T follicular helper cell (primary cell): ENCODE measurements at places on chromosomes 2 and 18.
A peak's percentile ranks its signal among the peaks of the same experiment; 100 is the strongest.

GRCh38 chr2:84946204-84947009 is 24.6 kb upstream of the KCMF1 start:
- peak; percentile 24 for DNase-seq

DNA sequence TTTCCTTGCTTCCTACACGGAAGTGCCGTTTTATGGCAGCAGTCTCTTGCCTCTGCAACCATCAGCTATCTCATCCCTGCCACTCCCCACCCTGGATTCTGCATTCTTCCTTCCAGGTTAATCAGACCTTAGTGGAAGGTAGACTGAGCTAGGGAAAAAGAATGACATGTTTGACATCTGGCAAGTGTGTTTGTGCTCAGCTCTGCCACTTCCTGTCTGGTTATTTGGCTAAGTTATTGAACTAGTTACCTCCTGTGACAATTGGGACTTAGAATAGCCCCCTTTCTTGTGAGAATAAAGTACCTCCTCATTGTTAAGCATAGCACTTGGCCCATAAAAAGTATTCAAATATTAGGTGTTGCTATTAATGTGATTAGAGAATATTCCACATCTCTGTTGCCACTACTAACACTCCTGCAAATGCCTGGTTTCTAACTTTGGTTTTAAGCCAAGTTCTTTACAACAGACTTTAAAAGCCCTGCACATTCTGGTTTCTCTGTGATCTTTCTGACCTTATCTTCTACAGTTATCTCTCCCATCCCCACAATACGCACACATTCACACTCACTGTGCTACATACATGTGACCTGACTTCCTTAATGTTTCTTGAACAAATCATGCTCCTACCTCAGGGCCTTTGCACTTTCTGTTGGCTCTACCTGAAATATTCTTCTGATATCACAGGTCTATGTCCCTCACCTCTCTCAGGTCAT is 10.8 kb upstream of the MAPRE2 start:
- DNase-seq, result no peak

GRCh38 chr2:134137182-134137611 is 116.7 kb upstream of the MGAT5 start:
- no peak for DNase-seq

DNA sequence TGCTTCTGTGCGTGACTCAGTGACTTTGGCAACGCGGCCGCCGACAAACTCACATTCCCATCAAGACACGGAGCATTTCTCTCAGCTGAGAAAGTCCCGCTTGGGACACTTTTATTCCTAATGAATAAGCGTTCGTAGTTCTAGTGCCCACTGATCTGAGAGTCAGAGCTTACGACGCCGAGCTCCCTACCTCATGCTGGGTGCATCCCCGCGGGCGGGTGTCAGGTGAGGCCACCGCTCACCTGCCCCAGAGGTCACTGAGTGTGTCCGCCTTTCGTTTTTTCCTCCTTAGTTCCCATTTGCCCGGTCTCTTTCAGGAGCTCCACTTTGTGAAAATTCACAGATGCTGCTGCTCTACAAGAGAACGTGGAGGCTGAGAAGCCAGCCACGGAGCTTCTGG is 43.6 kb upstream of the TMEM18 start:
- DNase-seq, result no peak

DNA sequence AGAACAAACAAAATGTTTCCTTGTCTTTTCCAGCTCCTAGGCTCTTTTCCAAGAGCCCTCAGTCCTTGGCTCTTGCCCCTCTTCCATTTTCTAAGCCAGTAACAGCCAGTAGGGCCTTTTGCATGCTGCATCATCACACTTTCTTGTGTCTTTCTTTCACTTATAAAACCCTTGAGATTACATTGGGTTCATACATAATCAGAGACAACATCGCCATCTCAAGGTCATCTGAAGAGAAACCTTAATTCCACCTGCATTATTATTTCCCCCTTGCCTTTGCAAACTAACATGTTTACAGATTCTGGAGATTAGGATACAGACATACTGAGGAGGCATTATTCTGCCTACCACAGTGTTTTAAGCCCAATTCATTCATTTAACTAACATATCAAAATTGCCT is 697.3 kb downstream of the TRIB2 start:
- no peak for DNase-seq

DNA sequence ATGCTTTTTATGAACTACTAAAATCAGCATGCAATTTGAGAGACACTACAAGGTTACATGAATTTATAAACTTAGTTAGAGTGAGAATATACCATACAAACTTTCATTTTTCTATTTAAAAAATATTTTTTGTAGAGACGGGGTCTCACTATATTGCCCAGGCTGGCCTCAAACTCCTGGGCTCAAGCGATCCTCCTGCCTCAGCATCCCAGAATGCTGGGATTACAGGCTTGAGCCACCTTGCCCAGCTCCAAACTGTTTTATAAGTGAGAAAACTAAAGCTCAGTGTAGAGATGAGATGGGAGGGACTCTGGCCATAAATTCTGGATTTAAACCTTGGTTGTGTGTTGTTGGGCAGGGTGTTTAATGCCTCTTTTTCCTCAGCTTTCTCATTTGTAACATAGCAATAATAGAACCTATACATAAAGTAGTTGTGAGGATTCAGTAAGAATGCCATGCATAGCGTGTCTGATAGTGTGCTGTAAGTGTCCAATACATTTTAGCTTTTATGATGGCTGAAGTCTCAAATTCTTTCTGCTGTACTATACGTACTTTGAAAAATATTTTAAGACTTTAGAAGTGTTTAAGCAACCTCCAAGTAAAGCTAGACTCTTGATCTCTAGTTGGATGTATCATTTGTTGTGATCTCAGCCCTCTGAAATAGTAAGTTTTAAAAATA is 9.7 kb downstream of the CAB39 start:
- DNase-seq, result no peak

GRCh38 chr2:207938415-207938814 is 86.9 kb downstream of the PLEKHM3 start:
- DNase-seq, result no peak

- DNase-seq, result no peak
Observed at GRCh38 chr2:9984217-9984739, 32.8 kb downstream of the GRHL1 start.

DNA sequence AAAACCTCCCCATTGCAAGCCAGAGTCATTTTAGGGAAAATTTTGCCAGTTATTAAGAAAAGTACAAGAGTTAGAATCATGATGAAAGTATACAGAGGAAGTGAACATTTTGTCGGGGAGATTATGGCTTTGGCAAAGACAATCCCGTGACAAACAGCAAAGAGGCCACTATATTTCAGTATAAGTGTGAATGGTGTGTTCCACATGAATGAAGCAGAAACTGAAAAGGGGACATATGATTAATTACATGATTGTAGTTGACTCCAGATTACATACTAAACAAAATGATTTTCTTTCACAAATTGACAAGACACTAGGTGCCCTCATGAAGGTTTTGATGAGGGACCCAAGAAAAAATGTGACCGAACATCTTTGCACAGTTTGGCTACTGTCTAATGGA is 42.0 kb downstream of the SP140 start:
- no peak for DNase-seq

GRCh38 chr2:133458280-133458679 is 110.0 kb downstream of the NCKAP5 start:
- DNase-seq, result no peak

- no peak for DNase-seq
Observed at GRCh38 chr18:43310239-43310638, 32.9 kb upstream of the SYT4 start.

DNA sequence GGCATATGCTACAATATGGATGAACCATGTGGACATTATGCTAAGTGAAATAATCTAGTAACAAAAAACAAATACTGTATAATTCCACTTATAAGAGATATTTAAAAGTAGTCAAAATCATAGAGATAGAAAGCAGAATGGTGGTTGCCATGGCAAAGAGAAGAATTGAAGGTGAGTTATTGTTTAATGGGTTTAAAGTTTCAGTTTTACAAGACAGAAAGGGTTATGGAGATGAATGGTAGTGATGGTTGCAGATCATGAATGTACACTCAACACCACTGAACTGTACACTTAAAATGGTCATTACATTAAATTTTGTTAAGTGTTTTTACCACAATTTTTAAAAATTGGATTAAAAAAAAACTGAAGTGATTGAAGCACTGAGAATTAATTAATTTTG is 298.2 kb upstream of the ZC3H15 start:
- DNase-seq, result no peak

- DNase-seq, result no peak
Observed at GRCh38 chr2:103139628-103140268, 377.9 kb downstream of the TMEM182 start.

- DNase-seq, result no peak
Observed at GRCh38 chr2:235064976-235065375, 113.2 kb downstream of the SH3BP4 start.
